NCI-H1436 treated with DMSO at 0.1 percent for 48 hours (cell line): ENCODE measurements at places on chromosomes 6 and 20.

DNA sequence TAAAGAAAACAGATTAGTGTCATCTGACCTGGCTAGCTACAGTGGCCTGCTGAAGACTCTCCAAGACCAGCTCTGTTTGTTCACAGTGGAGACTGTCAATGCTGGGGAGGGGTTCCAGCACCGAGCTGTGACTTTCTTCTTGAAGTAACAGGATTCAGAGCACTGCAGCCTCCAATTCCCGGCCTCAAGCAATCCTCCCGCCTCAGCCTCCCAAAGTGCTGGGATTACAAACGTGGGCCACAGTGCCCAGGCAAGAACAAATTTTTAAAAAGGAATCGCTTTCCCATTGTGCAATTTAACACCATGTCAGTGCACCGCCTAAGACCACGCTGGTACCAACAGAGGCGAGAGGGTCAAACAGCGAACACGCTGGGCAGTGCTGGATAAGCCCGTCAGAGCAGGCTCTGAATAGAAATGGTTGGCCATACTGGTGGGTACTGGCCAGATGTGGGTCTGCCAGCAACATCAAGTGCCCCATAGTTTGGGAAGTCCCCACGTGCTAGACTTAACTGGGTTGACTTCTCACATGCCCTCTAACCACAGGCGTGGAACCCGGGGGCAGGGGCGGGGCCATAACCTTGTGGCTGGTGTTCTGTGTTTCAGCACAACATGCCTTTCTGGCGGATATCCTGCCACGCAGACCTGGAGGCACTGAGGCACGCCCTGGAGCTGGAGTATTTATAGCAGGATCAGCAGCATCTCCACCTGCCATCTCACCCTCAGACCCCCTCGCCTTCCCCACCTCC lies 168.9 kb downstream of the ZMYND8 start:
- no peak for DNase-seq

- no peak for DNase-seq
Observed at GRCh38 chr6:92945799-92946198, 473.6 kb downstream of the EPHA7 start.

GRCh38 chr6:6412700-6413099 lies 92.2 kb upstream of the F13A1 start:
- DNase-seq: no peak

GRCh38 chr20:51759769-51760510 lies 8.2 kb downstream of the ATP9A start:
- DNase-seq: no peak

DNA sequence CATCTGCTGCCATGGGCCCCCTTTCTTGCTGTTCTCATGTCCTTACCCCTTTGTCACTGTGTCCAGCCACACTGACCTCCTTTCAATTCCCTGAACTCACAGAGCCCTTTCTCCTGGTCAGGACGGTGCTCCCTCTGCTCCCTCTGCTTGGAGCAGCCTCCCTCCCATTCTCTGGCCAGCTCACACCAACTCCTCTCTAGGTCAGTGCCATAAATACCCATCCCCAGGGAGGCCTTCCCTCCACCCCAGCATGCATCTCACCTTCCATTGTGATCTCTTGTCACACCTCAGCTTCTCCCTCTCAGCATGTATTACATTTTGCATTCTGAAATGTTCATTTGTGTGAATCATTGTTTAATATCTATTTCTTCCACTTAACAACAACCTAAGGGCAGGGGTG lies 86.4 kb upstream of the PRND start:
- no peak for DNase-seq

DNA sequence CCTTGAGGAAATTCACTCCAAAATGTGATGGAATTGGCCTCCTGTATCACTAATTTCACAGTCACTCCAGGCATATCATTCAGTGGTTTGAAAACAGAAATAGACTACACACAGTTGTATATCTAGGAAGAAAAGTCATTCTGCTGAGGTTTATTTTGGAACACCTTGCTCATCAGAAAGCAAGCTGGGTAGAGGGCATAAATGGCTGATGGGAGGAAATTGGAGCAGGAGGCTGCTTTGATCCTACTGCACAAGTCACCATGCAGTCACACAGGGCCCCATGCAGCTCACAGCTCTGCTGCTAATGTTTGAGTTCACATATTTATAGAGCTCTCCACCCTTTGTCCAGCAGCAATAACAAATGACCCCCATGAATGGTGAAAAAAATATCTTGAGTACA lies 12.3 kb downstream of the NHLRC1 start:
- no peak for DNase-seq

GRCh38 chr6:22132656-22133055 lies 164.2 kb downstream of the PRL start:
- DNase-seq: no peak

DNA sequence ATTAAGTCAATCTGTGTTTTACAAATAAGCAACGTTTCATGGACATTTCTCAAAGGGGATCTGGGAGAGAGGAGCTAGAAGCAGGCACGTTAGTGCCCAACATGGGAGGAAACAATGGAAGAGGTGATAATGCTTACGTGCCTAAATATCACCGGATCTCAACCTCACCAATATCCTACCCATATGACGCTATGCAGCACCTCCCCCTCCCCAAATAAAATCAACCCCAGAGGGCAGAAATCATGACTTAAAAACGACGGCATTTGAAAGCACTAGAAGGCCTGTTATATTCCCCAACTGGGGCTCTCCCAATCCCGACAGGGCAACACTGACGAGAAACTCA lies 425 bp downstream of the HBS1L start:
- DNase-seq: no peak

- DNase-seq: no peak
Observed at GRCh38 chr6:109521080-109521479, 38.1 kb upstream of the ZBTB24 start.

DNA sequence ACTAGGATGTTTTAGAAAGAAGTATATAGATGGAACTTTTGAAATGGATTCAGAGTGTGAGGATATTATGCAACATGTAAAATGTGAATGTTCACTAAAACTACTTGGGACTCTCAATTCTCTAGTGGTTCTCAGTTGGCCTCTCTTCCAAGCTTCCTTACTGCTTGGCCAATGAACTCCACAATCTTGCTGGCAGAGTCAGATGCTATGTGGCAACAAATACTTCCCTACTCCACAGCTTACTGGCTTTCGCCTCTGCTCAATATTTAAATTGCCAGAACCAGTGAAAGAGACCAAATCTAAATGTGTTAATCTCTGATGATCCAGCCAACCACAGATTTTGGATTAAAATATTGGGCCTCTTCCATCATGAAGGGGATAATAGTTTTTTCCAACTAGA lies 138.4 kb downstream of the HTR1B start:
- no peak for DNase-seq

DNA sequence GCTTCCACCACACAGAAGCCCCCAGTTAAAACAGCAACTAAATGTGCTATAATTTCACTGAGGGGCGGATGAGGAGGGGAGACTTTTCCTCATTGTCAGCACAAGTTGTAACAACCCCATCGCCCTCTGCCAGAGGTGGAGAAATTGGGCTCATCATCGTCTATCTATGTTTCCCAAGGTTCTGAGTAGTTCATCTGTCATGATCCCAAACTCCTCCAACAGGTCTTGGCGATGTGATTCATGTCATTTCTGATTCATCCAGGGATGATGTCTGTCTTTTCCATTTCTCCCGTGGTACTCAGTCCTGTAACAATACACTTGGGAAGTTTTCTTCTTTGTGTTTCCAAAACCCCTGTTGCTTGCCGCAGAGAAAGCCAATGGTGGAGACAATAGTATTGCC lies 51.0 kb downstream of the TFAP2A start:
- DNase-seq: no peak

DNA sequence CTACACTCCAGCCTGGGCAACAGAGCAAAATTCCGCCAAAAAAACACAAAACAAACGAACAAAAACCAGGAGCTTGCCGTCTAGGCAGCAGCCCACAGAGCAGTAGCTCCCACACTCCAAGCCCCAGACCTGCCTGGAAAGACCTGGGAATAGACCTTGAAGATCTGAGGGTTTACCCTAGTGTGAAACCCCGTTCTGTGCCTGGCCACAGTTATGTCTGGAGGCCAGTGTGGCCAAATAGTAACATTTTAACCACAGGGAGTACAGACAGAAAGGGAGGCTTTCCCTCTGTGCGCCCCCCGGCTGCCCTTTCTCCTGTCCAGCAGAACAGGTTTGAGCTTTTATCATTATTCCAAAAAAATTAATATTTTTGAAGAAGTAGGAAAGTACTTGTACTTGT lies 172.4 kb downstream of the QKI start:
- no peak for DNase-seq

- DNase-seq: no peak
Observed at GRCh38 chr20:48606841-48607543, 220.8 kb downstream of the PREX1 start.

GRCh38 chr6:37731371-37731770 lies 33.7 kb upstream of the MDGA1 start:
- DNase-seq: no peak

DNA sequence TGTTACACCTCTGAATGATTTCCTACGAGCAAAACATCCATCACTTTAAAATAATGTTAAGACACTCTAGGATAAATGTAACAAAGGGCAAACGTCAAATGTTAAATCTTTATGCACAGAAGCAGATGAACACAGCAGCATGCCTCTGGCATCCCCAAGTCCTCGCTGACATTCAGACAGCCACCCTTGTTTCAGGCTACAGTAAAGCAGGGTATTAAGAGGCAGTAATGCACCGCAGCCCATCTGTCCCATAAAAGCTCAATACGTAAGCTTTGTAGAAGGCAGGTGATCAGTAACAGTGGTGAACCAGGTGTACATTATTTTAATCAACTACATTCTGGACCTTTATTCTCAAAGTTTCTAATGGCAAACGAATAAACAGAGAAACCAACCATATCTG lies 64.8 kb downstream of the PPP1R3G start:
- no peak for DNase-seq

DNA sequence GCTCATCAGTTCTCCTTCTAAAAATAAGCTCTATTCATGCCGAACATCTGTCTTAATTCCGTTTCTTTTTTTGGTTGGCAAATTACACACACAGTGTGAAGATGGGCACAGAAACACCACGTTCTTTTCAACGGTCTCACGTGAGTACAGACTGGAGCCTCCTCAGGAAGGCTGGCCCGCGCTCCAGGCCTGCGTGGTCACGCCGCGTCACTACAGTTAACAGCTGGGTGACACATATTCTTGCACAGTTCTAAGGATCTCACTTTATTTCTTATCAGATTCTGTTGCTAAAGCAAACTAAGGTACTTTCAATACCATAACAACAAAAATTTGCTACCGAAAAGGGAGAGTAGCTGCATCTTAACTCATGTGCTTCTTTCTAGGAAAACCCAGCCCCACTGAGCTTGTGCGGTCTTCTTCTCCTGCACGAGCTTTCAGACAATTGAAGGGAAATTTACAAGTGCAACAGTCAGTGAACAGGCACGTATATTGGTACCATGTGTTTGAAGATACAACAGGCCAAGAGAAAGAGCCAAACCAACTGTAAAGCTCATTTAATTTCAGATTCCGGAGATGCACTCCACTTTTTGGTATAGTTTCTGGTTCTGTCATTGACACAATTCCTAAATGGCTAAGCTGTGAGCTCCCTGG lies 55.6 kb upstream of the MPC1 start:
- DNase-seq: no peak

- no peak for DNase-seq
Observed at GRCh38 chr6:23584134-23584763, 541.8 kb upstream of the NRSN1 start.

- DNase-seq: no peak
Observed at GRCh38 chr20:58261660-58262059, 33.2 kb upstream of the ANKRD60 start.

GRCh38 chr6:170100046-170100445 lies 190.8 kb downstream of the DLL1 start:
- no peak for DNase-seq

- DNase-seq: no peak
Observed at GRCh38 chr20:64038224-64038564, 2.2 kb downstream of the C20orf204 start.

GRCh38 chr20:44909872-44910689 lies at the start of gene PABPC1L:
TSS of gene PABPC1L (plus strand) at chr20:44910060. CDS start at chr20:44910144, 84 bp downstream.
- DNase-seq: no peak

GRCh38 chr6:89059227-89059626 lies 21.3 kb upstream of the PNRC1 start:
- no peak for DNase-seq

GRCh38 chr6:52526634-52527033 lies 50.2 kb downstream of the TRAM2 start:
- no peak for DNase-seq

DNA sequence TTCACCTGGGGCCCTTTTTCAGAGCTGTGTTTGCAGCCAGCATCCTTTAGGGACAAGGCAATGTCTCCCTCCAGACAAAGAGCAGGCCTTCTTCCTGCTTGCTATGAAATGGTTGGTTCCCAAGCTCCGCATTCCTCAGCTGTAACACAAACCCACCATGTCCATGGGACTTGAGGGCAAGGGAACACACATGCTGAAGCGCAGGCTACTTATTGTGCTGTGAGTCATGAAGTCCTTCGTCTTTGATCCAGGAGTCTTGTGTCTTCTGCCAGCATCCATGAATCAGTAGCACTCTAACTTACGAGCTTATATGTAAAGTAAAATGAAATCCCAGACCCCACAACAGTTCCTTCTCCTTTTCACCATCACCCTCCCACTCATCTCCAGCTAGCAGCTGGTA lies 59.0 kb downstream of the ANKRD60 start:
- DNase-seq: no peak

DNA sequence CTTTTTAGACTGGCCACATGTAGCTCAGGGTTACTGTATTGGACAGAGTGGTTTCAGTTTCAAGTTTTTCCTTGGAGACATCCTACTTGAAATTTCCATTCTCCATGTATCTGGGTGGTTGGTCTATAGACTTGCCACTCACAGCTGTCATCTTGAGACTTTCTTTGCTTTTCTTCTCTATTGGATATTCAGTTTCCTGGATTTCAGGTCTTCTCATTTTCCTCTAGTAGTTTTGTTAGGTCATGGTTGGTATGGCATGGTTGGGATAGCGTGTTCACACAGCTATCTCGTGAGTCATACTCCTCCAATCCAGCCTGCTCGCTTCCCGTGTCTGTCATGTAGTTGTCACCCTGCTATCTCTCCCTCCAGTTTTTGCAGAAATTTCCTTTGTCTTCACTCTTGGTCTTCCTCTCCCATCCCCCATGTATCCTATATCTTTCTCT lies 48.3 kb downstream of the PTPN1 start:
- no peak for DNase-seq

GRCh38 chr6:31615748-31616147 lies 714 bp downstream of the AIF1 start:
- DNase-seq: no peak

DNA sequence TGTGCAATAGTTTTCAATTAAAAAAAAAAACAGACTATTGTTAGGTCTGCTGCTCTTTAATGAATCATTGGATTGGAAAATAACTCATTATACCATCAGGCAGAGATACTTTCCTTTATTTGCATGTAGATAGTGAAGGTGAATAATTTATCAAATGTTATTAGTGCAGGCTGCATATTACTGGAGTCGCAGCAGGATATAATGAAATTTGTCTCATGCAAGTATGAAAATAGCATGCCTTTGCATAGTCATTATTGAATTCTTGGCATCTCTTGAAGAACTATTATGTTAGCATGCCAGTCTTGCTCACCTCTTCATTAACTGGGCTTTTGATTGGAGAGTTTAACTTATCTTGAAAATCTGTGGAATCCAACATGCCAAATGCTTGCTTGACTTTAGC lies 241.7 kb downstream of the CDKAL1 start:
- DNase-seq: no peak

GRCh38 chr6:134835993-134836392 lies 113.9 kb downstream of the ALDH8A1 start:
- no peak for DNase-seq
